Activated CD4-positive, alpha-beta T cell treated with anti-CD3 and anti-CD28 coated beads for 24 hours (primary cell): ENCODE measurements at places on chromosomes 6 and 20.
A peak's percentile ranks its signal among the peaks of the same experiment; 100 is the strongest.

DNA sequence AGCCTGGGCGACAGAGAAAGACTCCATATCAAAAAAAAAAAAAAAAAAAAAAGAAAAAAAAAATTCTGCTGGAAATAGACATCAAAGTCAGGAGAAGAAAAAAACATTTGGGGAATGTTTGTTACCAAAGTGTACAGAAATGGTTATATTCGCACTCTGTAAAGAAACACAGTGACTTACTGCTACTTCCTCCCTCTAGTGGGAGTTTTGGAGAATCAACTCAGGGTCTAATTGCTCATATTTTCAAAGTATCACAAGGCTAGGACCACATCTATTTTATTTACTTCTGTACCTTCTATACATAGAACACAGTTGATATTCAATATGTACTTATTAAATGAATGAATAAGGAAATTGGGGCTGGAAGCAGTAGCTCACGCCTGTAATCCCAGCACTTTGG is 24.4 kb downstream of the ARG1 start:
- no peak for DNase-seq

- DNase-seq, result no peak
Measured at GRCh38 chr20:38962928-38963401, 821 bp downstream of the DHX35 start.

DNA sequence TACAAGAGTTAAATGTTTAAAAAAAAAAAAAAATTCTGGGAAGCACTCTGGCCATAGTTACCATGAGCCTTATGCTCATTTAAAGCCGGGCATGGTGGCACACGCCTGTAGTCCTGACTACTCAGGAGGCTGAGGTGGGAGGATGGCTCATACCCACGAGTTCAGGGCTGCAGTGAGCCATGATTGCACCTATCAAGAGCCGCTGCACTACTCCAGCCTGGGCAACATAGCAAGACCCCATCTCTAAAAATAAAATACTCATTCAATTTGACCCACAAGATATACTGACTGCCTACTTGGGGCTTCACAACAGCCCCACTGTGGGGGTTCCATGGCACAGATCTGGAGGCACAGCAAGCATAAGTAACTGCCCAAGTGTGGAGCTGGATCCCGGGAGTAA is 112.0 kb upstream of the NFATC2 start:
- DNase-seq, result no peak

DNA sequence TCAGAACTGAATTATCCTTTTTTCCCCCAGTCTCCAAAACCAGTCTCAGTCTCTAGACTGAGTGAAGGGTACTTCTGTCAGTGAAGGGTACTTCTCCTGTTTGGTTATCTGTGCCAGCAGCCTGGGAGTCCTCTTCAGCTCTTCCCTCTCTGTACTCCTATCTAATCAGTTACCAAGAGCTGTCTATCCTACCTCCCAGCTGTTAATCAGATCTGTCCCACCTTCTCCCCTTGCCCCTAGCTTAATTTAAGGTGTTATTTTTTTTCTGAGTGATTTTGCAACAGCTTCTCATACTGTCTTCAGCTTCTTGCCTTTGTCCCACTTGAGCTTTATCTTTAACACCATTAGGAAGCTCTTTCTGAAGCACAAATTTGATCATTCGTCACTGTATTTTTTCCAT is 491.9 kb upstream of the SOX4 start:
- DNase-seq, result no peak

DNA sequence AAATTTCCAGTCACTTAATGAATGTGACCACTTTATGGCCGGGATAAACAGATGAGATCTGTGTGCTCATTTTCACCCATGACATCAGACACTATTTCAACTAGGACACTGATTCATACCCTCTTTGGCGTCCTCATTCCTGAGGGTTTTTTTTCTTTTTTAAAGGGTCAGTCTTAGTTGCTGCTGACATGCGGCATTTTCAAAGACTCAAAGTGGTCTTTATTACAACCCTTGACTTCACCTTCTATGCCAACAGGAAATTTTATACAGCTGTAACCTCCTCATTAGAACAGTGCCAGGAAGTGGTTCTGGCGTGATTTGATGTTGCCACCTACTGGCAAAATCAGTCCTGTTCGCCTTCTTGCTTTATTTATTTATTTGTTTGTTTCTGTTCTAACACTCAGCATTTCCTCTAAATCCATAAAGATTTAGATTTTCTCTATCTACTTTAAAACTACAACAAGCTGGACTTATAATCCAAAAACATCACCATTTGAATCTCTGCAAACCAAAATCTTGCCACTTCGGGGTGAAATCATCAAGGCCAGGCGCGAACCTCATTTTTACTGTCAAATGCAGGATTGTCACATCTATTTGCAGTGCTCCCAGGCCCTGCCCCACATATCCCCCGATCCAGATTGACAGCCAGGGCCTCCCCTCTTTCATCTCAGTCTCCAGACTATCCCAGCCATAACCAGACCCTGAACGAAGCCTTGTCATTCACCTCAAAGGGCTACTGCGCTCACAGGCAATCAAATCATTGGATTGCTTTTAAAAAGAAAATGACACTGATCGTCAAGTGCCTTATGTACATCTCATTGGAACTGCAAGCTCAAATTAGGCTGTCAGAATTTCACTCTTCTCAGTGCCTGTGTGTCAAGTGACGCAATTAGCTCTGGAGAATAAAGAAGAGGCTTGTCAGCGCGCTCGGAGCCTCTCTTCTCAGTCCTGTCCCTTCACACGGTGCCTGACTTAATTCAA is 77.5 kb downstream of the C6orf118 start:
- DNase-seq, result no peak

- DNase-seq, result no peak
Measured at GRCh38 chr6:11332463-11332862, 100.0 kb upstream of the NEDD9 start.

DNA sequence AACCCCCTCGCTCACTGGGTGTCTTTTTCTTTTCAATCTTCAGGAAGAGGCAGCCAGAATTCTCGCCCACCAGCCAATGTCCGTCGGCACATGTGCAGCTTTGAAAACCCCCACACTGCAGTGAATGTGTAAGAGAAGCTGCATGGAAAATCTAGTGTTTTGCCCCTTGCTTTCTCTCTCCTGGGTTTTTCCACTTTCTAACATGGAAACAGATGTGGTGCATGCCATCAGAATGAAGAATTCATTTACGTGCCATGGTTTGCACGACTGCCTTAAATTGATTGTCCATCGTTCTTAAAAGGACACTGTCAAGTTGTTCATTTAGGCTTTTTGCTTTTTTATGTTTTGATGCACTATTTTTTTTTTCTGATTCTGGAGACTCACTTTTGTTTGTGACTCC is 117.1 kb upstream of the RAB32 start:
- no peak for DNase-seq

- DNase-seq, result no peak
Measured at GRCh38 chr20:58099956-58100730, 128.3 kb downstream of the ANKRD60 start.

- DNase-seq, result no peak
Measured at GRCh38 chr6:166955865-166956443, 396 bp downstream of the RNASET2 start.

DNA sequence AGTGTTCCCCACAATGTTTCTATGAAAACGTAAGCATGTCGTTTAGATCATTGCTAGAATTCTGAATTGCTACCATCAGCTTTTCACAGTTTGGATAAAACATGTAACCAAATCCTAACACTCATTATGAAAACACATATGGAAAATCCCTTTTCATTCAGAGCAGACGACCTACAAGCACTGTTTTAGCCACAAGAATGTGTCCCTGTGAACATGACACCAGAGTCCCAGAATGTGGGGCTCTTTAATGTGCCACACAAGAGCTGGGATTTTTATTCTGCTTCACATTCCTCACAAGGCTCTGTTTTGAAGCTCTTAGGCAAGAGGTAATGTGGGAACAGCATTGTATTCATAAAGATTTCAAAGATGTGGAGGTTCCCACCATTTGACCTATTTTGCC is 141.1 kb upstream of the CITED2 start:
- no peak for DNase-seq

GRCh38 chr6:158869826-158870648 is 50.9 kb upstream of the EZR start:
- DNase-seq, result peak; percentile 90

GRCh38 chr20:402496-402885 is 5.6 kb upstream of the RBCK1 start:
- DNase-seq, result no peak

DNA sequence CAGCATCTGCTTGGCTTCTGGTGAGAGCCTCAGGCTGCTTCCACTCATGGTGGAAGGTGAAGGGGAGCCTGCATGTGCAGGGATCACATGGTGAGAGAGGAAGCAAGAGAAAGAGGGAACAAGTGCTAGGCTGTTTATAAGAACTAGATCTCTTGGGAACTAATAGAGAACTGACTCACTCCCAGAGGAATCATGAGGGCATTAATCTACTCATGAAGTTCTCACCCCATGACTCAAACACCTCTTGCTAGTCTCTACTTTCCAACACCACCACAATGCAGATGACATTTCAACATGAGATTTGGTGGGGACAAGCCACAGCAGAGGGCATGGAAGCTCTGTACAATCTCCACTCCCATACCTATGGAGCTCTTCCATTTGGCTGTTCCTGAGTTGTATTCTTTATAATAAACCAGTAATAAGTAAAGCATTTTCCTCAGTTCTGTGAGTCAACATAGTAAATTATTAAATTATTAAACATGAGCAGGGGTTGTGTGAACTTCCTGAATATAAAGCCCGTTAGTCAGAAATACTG is 524.1 kb upstream of the NRSN1 start:
- no peak for DNase-seq

- DNase-seq, result no peak
Measured at GRCh38 chr6:52013035-52013434, 74.4 kb downstream of the PKHD1 start.

DNA sequence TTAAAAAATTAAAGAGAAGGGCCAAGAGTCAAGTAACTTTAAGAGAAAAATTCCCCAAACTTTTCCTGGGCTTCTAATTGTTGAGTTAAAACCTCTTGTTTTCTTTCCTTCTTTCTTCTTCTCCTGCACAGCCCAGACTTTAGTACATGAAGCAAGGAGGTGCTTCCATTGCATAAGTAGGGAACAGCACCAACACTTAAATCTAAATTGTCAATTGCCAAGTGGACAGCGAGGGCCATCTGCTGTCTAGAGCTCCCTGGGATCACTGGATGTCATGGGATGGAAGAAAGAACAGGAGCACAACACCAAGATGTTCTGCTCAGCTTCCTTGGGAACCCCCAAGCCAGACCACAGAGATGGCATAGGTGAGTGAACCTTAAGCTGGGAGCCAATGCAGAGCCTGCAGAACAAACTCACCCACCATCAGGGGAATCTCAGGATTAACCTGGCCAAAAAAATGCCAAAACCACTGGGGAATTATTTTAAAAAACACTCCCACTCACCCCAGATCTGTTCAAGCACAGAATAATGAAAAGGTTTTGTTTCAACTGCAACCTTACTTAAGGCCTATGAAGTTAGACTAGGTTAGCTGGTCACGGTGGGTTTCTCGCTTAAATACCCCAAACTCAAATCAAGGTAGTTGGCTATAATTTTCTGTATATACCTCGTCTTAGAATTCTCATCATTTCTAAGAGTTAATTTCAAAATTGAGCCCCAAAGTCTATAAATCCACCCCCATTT is 67.8 kb downstream of the TNFRSF21 start:
- no peak for DNase-seq

- DNase-seq, result no peak
Measured at GRCh38 chr20:36113566-36114250, 40.8 kb upstream of the EPB41L1 start.

DNA sequence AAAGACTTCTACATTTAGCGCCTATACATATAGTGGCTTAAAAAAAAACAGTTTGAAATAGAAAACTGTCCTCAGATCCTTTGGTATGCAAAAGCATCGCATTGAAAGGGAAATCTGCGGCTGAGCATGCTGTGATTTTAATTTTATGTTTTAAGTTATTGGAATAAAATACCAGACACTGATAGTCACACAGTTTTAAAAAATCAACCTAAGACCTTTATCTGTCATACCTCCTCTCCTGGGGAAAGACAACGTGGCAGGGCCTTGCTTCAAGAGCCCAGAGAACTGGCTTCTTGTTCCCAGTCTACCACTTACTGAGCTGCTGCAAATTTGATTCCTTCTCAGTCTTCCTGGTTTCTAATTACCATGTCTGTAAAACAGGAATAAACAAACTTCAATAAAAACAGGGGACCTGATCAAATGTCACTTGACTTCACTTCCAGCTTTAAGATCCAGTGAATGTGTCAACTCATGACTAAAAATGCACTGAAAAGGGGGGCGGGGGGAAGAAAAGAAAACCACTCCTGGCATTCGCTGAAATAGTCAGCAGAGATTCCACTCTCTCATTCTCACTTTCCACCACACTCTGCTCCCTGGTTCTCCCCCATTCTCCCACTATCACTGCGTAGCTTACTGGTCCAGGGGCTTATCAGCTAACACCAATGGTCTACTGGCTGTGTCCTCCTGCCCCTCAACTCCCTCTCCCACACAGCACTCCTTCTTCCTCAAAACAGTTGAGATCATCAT is 494.7 kb upstream of the MARCKS start:
- no peak for DNase-seq

GRCh38 chr20:51634257-51634656 is 91.7 kb upstream of the NFATC2 start:
- no peak for DNase-seq

DNA sequence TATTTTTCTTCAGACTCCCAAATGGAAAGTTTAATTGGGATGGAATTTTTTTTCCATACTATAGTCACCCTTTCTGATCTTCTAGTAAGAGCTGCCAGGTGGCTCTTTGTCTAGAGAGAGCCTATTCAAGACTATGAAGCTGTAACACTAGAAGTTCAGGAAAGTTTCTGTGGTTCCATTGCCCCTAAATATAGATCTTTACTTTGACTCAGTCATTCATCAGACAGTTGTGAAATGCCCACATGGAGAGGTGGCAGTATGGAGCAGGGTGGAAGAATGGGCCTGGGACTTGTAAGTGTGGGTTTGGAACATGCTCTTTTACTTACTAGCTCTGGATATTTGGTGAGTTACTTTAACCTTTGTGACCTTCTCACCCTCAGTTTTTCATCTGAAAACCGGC is 87.8 kb downstream of the CTNNBL1 start:
- no peak for DNase-seq

GRCh38 chr20:4465855-4466545 is 255.7 kb upstream of the PRND start:
- DNase-seq, result no peak

DNA sequence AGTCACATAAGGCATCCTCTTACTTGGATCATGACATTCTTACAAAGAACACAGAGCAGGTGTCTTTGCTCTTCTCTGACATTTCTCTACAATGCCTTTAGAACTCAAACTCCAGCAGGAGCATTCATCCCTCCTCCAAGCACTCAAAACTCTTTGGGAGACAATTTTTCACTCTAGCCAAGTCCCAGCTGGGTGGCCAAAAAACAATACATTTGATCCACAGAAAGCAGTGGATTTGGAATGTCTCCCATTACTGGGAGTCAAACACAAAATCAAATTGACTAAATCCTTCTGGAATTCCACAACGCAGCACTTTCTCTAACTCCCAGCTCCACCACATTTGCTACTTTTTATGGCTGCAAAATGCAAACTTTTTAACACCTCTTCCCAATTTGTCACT is 108.6 kb upstream of the VGLL2 start:
- DNase-seq, result no peak

- DNase-seq, result no peak
Measured at GRCh38 chr20:57106692-57107091, 159.7 kb downstream of the BMP7 start.

GRCh38 chr20:59320854-59321647 is 20.6 kb downstream of the EDN3 start:
- no peak for DNase-seq

GRCh38 chr6:36491378-36491965 is 48.7 kb downstream of the KCTD20 start:
- no peak for DNase-seq

- no peak for DNase-seq
Measured at GRCh38 chr6:31614684-31615578, at the start of gene AIF1. Gene AIF1 (plus strand): TSS chr6:31615234. CDS start chr6:31615330, 96 bp downstream.

- no peak for DNase-seq
Measured at GRCh38 chr6:81476881-81477280, 275.6 kb downstream of the TENT5A start.
